ENCODE measurements at places on chromosomes 7 and 10. TPM values are rescaled to one million over a fixed set of nuclear protein-coding genes. Genes with fewer than 3 reads are reported as not detected.

The CREB5 gene
- 15.9 TPM for total RNA-seq

The CTAGE4 gene
- 0.32 TPM for total RNA-seq

The TACC2 gene
- total RNA-seq, result 2.5 TPM

The AKR1E2 gene
- 3.8 TPM for total RNA-seq

The TEX47 gene
- total RNA-seq, result not detected

The CLRN3 gene
- total RNA-seq, result not detected

The RBM28 gene
- total RNA-seq, result 9.0 TPM

The DOCK4 gene
- 10.4 TPM for total RNA-seq

The MYH16 gene
- total RNA-seq, result not detected

The BLNK gene
- 0.09 TPM for total RNA-seq

The NEUROG3 gene
- not detected for total RNA-seq

The GPR85 gene
- total RNA-seq, result 1.9 TPM

The STK31 gene
- total RNA-seq, result under 0.01 TPM

The COL13A1 gene
- total RNA-seq, result 9.3 TPM

The TUBAL3 gene
- not detected for total RNA-seq

The ZFYVE27 gene
- total RNA-seq, result 15.0 TPM

The GALNT17 gene
- not detected for total RNA-seq

The FAM237B gene
- not detected for total RNA-seq

The LBX1 gene
- total RNA-seq, result under 0.01 TPM

The AVPI1 gene
- total RNA-seq, result 21.0 TPM

The DGKB gene
- not detected for total RNA-seq

The ZNF783 gene
- 11.7 TPM for total RNA-seq

The ANKIB1 gene
- 39.0 TPM for total RNA-seq

The TASOR2 gene
- 37.4 TPM for total RNA-seq

The OPN1SW gene
- total RNA-seq, result not detected

The NME8 gene
- not detected for total RNA-seq

The ATP6V1F gene
- 107 TPM for total RNA-seq

The LUC7L2 gene
- total RNA-seq, result 45.4 TPM

The EGR2 gene
- total RNA-seq, result not detected

The SYT15 gene
- total RNA-seq, result under 0.01 TPM

The CDH23 gene
- total RNA-seq, result 0.17 TPM

The PNLIPRP2 gene
- total RNA-seq, result not detected

The ARL5B gene
- 8.8 TPM for total RNA-seq

The CC2D2B gene
- total RNA-seq, result not detected

Data from bronchial smooth muscle cell (primary cell).